Bronchial epithelial cell (primary cell): ENCODE measurements at places on chromosomes 11 and 22.

GRCh38 chr11:40227730-40228129 lies 1231.7 kb downstream of the LRRC4C start:
- no peak for DNase-seq

DNA sequence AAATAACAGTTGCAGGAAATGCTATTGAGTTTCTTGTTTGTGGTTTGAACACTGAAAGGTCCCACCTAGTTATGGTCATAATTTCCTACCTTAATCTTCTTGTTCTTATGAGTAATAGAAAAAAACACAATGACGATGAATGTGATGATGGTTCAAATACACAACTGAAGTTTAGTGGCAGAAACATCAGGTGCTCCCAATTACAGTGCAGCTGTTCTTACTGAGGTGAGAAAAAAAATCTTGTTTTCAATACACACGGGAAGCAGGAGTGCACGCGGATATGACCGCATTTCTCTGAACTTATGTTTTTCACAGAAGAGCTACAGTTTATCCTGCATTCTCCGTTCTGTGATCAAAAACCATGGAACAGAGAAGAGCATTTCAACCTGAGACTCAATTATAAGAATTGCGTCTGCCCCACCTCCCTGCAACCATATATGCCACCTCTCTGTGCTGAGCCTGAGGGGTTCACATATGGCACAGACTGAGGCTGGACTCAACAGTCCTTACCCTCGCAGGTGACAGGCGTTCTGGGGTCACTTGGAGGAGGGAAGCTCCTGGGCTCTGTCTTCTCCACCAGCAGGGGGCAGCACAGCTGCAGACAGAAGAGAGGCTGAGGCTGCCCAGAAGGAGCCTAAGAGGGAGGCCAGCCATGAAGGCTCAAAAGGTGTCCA lies 99.7 kb upstream of the IGLL5 start:
- DNase-seq, result peak; percentile 29

DNA sequence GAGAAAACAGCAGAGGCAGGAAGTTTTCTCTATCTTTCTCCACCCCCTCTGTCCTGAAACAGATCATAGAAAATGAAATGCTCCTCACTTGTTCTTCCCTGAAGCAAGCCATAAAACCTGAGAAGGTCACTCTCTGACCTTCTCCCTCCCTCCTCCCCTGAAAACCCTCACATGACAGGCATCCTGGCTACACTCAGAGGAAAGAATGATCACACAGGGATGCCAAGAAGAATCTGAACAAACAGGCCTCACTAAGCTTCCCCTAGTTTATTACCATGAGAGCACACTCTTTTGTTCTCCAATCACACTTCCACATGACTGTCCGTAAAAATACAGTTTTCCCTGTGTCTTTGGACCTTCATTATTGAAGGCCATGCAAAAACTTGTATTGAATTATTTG lies 300.1 kb downstream of the BUD13 start:
- DNase-seq, result no peak

- no peak for DNase-seq
These were observed 38.1 kb upstream of the KCNQ1OT1 start for GRCh38 chr11:2737866-2738265.

- DNase-seq, result no peak
These were observed 116.6 kb downstream of the PLEKHA7 start for GRCh38 chr11:16897470-16898061.

DNA sequence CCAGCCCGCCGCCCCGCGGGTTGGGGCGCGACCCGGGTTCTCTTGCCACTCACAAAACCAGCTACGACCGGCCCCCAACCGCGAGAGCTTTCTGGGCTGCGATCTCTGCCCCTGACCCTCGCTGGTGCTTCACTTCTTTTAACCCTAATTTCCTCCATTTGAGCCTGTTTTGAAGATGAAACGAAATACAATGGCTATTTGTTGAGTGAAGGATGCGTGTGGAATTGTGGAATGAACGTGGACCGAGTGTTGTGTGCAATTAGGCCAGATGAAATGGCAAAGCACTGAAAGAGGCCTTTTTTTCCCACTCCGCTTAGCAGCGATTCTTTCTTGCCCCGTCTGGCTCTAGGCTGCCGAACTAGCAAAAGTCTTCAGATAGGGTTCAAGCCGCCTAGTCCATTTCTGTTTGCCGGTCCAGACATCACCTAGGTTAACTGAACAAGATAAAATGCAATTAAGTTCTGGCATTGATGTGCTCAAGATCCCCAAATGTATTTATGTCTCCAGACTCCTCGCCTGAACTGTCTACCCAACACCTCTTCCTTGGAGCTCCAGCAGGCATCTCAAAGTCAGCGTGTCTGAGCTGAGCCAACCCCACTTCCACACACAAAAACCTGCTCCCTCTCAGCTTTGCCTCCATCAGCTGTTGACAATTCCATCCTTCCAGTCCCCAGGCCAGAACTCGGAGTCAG lies 471 bp upstream of the TMEM184B start:
- no peak for DNase-seq

- peak; percentile 24 for DNase-seq
These were observed 9.0 kb upstream of the VPREB1 start for GRCh38 chr22:22235558-22235957.

GRCh38 chr11:12704049-12704448 lies 29.8 kb downstream of the TEAD1 start:
- DNase-seq, result peak; percentile 57

DNA sequence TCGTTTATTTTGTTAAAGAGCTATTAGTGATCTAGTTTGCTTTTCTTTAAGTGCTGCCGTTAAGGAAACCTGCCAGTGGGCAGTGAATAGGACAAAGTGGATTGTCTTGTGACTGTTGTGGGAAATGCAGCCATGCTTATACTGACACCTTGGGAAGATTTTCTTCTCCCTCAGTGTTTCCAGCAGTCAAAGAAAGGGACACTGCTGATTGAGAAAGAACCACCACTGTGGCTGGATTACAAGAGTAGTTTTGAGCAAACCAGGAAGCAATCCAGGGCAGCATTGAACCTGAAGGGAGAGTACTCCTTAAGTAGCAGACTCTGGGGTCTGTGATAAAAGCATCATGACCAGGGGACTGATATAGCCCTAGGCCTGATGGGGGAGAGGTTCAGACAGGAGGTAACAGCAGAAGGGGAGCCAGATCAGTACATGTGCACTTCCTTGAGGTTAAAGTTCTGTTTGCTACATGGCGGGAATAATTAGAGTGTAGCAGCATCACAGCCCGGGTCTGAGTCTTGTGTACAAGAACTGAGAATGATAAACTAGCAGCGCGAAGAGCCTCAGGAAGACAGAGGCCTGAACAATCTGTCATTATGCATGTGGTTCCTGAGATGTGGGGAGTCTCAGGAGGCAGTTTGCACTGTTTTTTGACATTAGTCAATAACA lies 167.8 kb downstream of the C11orf91 start:
- DNase-seq, result no peak

- DNase-seq, result no peak
These were observed 36.6 kb downstream of the SMIM38 start for GRCh38 chr11:69192301-69192721.

DNA sequence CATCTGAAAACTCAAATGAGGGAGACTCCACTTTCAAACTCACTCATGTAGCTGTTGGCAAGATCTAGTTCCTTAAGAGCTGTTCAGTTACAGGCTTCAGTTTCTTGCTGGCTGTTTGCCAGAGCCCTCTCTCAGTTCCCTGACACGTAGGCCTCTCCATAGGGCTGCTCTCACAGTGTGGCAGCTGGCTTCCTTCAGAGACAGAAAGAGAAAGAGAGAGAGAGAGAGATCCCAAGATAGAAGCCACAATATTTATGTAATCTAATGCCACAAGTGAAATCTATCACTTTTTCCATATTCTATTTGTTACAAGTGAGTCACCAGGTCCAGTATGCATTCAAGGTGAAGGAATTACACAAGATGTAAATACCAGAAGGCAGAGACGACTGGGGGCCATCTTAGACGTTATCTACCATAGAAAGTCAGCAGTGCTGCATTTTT lies 168.8 kb downstream of the RCN1 start:
- DNase-seq, result peak; percentile 22

DNA sequence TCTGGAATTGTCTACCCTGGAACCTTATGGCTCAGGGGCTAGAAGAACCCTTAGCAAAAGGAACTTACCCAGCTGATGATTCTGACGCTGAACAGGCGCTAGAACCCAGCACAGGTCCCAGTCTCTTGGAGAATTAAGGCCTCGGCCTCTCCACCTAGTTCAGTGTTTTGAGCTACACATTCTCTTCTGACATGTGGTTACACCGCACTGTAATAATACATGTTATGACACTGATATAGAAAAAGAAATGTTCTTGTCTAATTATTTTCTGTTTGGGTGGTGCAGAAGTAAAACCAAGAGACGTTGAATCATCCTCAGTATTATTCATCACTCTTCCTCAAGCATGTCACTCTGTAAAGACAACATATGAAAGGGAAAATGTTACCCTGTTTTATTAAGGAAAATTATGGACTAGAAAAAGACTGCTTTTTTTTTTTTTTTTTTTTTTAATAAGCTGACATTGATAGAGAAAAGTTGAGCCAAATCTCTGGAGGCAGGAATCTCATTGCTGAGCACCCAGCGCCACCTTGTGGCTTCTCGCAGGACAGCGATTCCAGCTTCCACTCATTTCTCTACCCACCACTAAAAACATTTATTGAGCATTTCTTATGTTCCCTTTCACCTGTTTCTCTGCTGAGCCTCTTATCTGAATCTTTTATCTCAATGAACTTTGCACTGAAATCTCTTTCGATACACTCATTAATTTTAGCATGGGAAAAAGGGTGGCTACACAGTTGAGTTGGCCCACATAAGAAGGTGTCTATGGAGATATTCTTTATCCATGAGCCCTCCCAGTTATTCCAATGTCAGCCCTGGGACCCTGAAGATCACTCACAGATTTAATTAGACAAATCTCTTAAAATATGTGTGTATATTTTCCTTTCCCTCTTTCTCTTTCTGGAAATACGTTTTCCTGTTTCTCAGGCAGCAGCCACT lies 12.6 kb upstream of the APLNR start:
- DNase-seq, result peak; percentile 73

GRCh38 chr11:64337538-64338249 lies 2.3 kb upstream of the CCDC88B start:
- no peak for DNase-seq

DNA sequence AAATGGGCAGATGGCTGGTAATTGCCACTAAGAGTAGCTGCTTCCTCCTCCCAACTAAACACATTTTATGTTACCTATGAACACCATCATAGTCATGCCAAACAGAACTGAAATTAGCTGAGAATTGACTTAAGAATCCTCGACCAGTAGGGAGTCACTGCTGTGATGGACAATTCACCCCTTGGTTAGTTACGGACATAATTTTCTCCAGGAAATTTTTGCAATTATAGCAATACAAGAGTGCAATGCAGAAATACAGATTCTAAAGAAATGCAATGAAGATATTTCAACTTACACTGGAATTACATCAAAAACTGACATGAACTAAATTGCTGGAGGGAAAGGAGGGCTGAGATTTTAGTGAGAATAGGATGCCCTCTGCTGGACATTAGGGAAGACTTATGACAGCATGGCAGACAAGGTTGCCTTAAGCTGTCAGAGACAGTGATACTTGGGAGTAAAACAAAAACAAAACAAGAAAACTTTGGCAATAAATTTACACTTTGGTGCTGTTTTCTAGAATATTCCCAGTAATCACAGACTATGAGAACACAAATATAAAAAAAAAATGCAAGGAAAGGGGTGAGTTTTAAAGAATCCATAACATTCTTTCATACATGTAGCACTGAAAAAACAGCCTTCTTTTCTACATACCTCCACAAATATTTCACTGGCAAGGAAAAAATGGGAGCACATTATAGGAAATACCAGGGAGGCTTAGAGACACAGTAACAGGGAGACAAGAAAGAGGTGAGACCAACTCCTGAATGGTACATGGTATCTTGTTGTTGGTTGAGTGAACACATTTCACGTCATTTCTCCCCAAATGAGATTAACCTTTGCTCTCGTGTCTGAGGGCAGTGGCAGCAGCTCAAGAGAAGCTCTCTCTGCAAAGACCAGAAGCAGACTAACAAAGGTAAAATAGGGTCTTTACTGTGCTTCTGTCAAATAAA lies 11.2 kb upstream of the PPP2R1B start:
- peak; percentile 63 for DNase-seq
